Breast epithelium (tissue), 4 donors: ENCODE measurements at places on chromosomes 5 and 9. TPM values are rescaled to one million over a fixed set of nuclear protein-coding genes. Genes with fewer than 3 reads are reported as not detected.

DNA sequence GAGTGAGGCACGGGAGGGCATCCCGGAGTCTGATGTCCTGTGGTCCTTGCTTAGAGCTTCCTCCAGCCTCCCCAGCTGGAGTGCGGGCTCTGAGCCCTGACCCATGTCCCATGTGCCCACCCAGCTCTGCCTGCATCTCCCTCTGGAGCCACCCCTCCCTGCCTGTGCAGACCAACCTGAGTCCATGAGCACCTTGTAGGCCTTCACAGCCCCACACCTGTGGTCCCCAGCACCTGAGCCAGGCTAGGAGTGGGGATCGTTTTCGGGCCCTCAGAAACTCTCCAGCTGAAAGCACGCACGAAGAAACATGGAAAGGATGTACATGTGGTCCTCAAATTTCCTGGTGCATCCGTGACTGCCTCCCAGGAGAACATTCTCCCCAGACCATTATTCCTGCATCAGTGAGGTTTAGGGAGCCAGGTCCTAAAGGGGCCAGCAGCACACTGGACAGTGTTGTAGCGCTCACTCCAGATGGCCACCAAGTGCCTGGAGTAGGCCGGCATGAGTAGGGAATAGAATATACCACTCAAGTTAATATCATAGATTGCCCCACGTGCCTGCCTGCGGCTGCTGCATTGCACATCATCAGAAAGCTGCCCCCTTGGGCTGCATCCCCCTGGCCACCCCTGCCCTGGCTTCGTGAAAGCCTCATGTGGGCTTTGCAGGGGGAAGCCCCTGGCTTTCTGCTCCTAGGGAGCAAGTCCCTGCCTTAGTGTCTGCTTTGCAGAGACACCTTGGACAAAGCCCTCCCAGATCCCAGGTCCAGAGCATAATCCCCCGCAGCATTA, 80.6 kb downstream of the WNK2 start:
- H3K4me1 ChIP-seq: no peaks in the 10 kb centered on the region
- H3K27me3 ChIP-seq: no peaks in the 10 kb centered on the region
- DNase-seq: peak; percentile 14

DNA sequence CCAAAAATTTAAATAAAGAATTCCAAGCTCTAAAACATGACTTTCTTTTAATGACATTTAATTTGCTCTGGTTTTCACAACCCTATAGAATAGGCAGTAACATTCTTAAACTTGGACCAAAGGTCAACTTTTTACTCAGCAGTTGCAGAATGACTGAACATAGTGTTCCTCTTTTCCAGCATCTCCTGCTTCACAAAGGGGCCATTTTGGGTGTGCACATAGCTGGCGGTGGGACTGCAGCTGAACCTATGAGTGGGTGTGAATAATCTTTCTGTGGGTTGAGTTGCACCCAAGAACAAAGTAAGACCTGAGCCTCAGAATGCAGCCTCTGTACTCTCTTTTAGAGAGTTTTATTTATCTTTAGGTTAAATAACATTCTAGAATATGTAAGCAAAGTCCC, 96.9 kb upstream of the HAPLN1 start:
- no peak overlapping the region for H3K4me3 ChIP-seq
- H3K4me1 ChIP-seq: no peaks in the 10 kb centered on the region
- H3K36me3 ChIP-seq: no peaks in the 10 kb centered on the region
- no peak overlapping the region for H3K27ac ChIP-seq

- no peak for DNase-seq
- H3K4me1 ChIP-seq: peaks cover 21% of the 10 kb centered on the region
- no peaks in the 10 kb centered on the region for H3K36me3 ChIP-seq
- no peaks in the 10 kb centered on the region for H3K27me3 ChIP-seq
- H3K27ac ChIP-seq: peak overlapping the region; percentile 83
Measured at GRCh38 chr9:130445268-130445983, 665 bp downstream of the ASS1 start.

DNA sequence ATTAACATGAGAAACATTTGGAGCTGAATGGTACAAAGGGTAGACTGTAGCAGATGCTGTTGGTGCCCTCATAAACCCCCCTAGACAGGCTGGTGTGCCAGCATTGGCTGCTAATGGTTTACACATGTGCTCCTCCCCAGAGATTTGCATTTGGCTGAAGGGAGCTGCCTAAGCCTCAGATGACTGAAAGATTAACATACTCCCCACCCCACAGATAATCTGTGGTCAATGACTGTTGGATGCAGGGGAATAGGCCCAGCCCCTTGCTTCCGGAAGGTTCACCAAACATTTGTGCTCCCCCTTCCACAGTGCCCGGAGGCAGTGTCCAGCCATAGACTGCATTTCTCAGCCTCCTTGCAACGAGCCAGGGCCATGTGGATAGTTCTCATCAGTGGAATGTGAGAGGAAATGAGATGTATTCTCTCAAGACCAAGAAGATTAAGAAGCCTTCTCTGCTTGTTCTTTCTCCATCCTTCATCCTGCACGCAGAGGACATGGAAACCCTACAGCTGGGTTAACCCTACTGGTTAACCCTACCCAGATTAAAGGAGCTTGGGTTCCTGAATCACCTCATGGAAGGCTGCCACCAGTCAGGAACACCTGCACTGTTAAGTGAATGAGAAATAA, 79.6 kb downstream of the PHAX start:
- H3K4me3 ChIP-seq: no peak overlapping the region
- no peak for DNase-seq
- no peaks in the 10 kb centered on the region for H3K27me3 ChIP-seq
- H3K36me3 ChIP-seq: no peaks in the 10 kb centered on the region

DNA sequence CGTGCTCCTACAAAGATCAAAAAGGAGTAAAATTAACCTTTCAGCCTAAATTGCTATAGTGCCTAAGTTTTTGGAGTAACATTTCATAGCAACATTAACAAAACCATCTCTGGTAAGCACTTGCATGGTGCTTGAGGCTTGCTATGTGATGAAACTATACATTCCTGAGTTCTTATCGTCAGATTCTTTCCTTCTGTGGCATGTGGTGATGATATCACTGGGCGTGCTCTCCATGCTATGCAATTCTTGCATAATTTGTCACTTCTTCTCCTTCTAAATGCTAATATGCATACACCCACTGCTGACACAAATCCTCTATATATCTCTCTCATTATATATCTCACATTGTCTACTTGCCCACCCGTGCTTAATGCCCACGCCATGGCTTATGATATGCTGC, 2019.9 kb downstream of the MAT2B start:
- no peaks in the 10 kb centered on the region for H3K36me3 ChIP-seq
- no peak for DNase-seq
- no peak overlapping the region for H3K27ac ChIP-seq
- no peaks in the 10 kb centered on the region for H3K4me1 ChIP-seq
- no peaks in the 10 kb centered on the region for H3K27me3 ChIP-seq

DNA sequence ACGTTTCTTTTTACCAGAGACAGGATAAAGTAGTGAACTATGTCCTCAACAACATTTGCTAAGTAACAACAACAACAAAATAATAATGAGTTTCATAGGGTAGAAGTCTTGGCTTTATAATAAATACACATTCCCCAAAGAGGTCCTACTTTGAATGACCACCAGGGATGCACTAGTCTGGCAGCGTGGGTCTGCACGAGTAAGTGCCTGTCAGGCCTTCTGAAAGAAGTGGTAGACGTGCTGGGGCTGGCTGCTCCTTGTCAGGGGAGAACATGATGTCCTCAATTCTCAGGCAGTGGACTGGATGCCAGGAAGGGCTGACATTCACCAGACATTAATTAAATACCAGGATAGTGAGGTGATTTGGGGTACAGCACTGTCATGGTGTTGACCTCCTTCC, 331.1 kb downstream of the TMEM38B start:
- no peaks in the 10 kb centered on the region for H3K27me3 ChIP-seq
- DNase-seq: no peak
- H3K36me3 ChIP-seq: no peaks in the 10 kb centered on the region
- H3K4me1 ChIP-seq: no peaks in the 10 kb centered on the region
- no peak overlapping the region for H3K27ac ChIP-seq
- H3K4me3 ChIP-seq: no peak overlapping the region

- H3K36me3 ChIP-seq: no peaks in the 10 kb centered on the region
- no peak overlapping the region for H3K4me3 ChIP-seq
- DNase-seq: no peak
- no peaks in the 10 kb centered on the region for H3K27me3 ChIP-seq
- no peaks in the 10 kb centered on the region for H3K4me1 ChIP-seq
- no peak overlapping the region for H3K27ac ChIP-seq
Measured at GRCh38 chr9:135692410-135692809, 6.9 kb downstream of the SOHLH1 start.

- no peak overlapping the region for H3K4me3 ChIP-seq
- DNase-seq: no peak
- no peaks in the 10 kb centered on the region for H3K4me1 ChIP-seq
- no peaks in the 10 kb centered on the region for H3K27me3 ChIP-seq
- H3K36me3 ChIP-seq: no peaks in the 10 kb centered on the region
Measured at GRCh38 chr9:131628459-131629225, 83.3 kb downstream of the PRRT1B start.

GRCh38 chr5:159504857-159505304, 174.6 kb upstream of the IL12B start:
- no peaks in the 10 kb centered on the region for H3K4me1 ChIP-seq
- H3K27me3 ChIP-seq: no peaks in the 10 kb centered on the region
- no peak overlapping the region for H3K4me3 ChIP-seq

DNA sequence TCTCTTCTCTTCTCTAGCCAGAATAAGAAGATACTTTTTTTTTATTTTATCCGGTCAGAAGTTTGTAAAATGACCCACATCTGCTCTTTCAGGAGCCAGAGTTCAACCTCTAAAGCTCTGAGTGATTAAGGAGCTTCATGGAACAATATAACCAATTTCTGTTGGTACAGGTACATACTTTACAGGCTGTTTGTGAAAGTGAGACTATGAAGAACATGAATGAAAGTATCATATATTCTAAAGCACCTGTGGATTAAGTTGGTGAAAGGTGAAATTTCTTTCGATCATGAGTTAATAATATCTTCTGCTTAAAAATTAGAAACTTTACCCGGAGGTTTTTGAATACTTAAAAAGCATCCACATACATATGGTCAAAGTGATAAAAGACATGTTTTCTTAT, 65.2 kb downstream of the DMRT2 start:
- H3K36me3 ChIP-seq: peaks cover 5% of the 10 kb centered on the region
- H3K27ac ChIP-seq: no peak overlapping the region
- no peaks in the 10 kb centered on the region for H3K27me3 ChIP-seq
- no peaks in the 10 kb centered on the region for H3K4me1 ChIP-seq
- H3K4me3 ChIP-seq: no peak overlapping the region

DNA sequence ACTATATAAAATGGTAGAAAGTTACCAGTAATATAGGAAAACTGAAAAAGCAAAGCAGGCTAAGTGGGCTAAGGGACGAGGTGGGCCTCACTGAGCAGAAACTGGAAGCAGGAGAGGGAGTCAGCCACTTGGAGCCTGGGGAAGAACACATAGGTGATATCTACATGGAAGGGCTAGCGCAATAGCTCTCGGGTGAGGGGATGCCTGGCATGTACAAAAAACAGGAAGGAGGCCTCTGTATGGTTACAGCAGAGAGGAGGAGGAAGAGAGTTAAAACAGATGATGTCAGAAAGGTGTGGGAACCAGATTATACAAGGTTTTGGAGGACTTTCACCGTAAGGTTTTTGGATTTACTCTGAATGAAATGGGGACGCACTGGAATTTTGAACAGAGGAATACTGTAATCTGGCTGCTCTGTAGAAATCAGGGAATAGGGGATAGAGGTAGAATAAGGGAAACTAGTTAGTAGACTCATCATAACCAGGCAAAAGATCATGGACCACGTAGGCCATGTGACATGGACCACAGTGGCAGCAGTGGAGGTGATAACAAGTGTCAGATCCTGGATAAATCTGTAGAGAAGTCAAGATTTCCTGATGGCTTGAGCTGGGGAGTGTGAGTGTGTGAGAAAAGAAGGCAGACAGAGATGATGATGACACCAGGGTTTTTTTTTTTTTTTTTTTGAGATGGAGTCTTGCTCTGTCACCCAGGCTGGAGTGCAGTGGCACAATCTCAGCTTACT, 52.5 kb downstream of the FNBP1 start:
- no peaks in the 10 kb centered on the region for H3K27me3 ChIP-seq
- no peak overlapping the region for H3K27ac ChIP-seq
- H3K4me1 ChIP-seq: peaks cover 7% of the 10 kb centered on the region
- H3K36me3 ChIP-seq: no peaks in the 10 kb centered on the region
- no peak for DNase-seq
- H3K4me3 ChIP-seq: no peak overlapping the region

GRCh38 chr5:83313436-83313835, 158.1 kb upstream of the VCAN start:
- H3K27ac ChIP-seq: no peak overlapping the region
- H3K27me3 ChIP-seq: no peaks in the 10 kb centered on the region
- no peaks in the 10 kb centered on the region for H3K4me1 ChIP-seq
- no peaks in the 10 kb centered on the region for H3K36me3 ChIP-seq
- H3K4me3 ChIP-seq: no peak overlapping the region

The TAS2R1 gene
- not detected for total RNA-seq

The SRA1 gene
- total RNA-seq: 28.4 TPM

The CLIC3 gene
- 3.5 TPM for total RNA-seq

The VAV2 gene
- 9.5 TPM for total RNA-seq

The FOXD4L3 gene
- total RNA-seq: not detected

The PDLIM4 gene
- total RNA-seq: 71.4 TPM
